ENCODE measurements at places on chromosomes 5 and 9.

DNA sequence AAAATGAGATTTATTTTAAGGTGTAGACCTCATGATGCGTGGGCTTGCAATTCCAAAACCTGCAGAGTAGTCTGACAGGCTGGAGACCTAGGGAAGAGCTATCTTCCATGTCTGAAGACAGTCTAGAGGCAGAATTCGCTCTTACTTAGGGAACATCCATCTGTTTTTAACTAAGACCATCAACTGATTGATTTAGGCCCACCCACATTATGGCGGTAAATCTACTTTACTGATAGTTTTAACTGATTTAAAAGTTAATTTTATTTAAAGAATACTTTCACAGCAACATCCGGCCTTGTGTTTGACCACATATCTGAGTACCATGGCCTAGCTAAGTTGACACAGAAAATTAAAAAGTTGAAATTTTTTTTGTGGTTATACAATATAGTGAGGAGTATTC lies 6.0 kb upstream of the ST8SIA4 start:
- DNase-seq: no peak

- DNase-seq: no peak
These were observed 181.9 kb upstream of the TRPM3 start for GRCh38 chr9:71303351-71303750.

DNA sequence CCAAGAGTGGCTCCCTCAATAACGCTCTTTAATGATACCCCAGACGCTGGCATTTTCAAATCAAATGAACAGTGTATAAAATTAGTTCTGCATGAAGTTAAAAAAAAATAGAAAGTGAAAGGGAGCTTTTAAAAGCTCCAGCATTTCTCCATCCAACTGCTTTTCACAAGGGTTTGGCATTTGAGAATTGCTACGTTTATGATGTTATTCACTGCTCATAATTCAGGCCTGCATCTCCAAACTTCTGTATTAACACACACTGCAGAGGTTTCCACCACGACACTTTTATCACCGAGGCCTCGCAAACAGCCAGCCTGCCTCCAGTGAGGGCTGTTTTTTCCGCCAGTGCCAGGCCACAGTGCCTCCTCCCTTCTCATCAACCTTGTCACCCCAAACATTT lies 205.5 kb upstream of the EFNA5 start:
- DNase-seq: no peak

DNA sequence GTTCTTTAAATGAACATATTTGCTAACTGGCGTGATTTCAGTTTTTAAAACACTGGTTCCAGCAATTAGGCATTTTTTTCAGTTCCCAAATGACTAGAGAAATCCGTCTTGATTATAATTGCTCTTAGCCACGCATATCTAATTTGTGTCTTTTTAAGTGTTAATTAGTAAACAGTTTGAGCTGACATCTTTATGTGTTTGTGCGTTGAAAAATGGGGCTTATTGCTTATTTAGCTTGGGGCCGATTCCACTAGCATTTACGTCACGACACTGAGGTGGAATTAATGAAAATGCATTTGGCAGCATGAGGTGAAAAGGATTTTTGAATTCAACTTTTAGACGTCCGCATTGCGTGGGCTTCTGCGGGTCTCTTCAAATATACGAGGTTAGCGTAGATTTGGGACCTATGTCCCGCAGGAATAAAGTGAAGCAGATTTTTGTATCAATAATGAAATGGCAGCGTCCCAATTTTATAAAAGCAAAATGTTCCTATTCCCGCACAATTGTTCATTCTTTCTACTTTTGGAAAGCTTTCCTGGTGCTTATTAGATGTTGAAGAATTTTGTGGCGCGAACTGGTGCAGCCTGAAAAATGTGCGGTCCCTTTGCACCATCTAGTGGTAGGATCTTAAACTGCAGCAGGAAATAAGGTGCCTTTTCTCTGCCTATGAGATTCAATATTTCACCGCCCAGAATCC lies 122.7 kb upstream of the LMX1B start:
- peak; percentile 89 for DNase-seq

DNA sequence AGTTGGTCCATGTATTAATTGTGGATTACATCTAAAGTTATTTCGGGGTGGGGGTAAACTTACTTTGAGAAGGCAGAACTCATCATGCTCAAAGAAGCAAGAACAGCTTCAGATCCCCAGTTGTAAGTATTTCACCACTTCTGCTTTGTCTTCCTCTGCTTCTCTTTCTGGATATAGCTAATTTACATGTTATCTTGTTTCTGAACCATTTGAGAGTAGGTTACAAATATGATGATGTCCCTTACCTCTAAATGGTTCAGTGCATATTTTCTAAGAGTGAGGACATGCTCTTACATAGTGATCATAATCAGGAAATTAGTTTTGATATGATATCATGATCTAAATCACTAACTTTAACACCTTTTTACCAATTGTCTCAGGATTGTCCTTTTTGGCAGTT lies 11.9 kb downstream of the TRIO start:
- DNase-seq: no peak

DNA sequence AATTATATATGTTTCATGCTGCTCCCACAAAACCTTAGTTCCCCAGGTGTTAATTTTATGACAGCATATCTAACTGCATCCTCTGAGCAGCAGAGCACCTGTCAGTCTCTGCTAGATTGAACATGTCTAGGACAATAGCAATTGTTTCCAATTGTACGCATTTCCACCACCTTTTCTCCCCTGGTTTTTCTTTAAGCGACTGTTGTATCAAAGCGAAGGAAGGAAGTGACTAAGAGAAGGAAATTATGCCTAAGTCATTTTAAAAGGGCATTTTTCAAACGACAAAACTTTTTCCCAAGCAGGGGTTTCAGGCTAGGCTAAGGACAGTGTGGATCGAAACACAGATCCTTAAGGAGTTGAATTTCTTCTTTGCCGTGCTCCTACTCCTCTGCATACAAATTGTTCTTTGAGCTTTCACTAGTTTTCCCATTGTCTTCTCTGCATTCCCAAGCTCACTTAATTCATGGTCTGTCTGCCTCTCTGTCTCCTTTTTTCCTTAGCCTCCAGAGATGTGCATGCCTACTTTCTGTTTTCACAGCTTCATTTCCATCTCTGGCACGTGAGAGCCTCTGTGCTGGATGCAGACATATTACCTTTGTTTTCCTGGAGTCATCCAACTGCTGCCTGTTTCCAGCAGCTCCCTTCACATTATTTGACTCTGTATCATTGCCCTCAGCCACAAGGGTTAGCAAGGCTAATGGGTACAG lies 39.4 kb upstream of the STARD4 start:
- DNase-seq: no peak

GRCh38 chr5:177449140-177450061 lies 2.8 kb downstream of the PRR7 start:
- no peak for DNase-seq

DNA sequence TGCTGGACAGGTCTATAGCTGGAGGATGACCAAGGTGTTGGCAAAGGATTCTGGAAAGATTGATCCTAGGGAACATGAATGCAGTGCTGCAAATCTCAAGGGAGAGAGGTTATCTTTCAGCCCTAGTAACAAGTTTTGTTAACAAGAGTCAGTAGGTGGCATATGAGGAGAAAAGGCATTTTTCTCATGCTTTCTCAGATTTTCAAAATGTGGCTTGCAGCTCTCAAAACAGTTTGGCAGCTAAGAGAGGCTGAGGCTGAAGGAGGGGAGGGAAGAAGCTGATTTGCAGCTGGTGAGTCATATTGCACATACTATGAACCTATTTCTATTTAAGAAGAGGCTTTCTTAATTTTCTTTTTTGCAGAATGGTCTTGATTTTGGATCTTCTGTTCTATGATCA lies 64.3 kb upstream of the PCA3 start:
- DNase-seq: no peak

DNA sequence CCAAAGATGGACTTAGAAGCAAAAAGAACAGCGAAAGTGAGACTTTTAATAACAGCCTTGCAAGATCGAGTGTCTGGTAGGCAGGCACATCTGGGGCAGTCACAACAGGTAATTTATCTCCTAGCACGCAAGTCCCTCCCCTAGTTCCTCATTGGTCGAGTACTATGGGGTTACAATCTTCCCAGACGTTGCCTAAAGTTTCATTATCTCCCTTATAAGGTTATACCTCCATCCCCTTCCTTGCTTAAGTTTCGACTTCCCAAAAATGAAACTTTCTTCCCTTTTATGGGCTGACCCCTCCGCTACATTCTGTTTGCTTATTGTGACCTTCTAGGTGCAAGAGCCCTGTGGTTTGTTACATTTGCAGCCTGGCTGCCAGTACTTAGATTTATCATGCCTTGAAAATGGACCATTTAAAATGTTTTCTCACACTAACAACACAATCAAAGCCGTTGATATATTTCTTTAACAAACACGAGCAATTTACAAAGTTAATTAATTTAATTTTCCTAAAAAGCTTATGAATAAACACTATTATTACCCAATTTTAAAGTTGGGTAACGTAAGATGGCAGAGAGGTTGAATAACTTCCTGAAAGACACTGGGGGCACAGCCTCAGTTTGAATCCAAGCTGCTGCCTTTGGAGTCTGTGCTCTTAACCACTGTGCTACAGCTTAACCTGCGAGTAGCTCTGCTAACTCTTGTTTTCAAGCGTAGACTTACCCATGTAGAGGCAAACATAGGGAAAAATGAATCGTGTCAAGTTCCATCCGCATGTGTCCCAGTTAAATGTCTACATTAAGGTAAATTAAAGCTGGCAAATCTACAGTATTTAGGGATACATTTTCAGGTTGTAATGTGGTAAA lies 91.7 kb downstream of the EDIL3 start:
- no peak for DNase-seq

DNA sequence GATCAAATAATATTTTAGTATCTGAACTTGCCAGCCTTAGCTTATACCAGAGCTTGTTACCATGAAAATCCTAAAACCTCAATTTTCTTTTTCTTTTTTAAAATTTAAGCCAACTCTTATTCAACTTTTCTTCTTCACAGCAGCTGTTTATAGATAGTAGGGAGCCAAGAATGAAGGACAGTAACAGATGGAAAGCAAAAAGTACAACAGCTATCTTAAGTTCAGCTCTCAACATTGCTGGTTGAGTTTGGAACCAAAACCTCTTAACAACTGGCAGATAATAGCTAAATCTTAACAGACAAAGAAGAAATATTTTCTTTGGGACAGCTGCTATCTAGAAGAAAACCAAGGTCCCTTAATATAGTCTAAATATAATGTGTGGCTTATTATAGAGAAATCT lies 74.7 kb downstream of the PJA2 start:
- DNase-seq: no peak

- DNase-seq: no peak
These were observed 99.2 kb downstream of the ZNF462 start for GRCh38 chr9:106962122-106962521.

- DNase-seq: no peak
These were observed 310.2 kb upstream of the RFX3 start for GRCh38 chr9:3836011-3836410.

DNA sequence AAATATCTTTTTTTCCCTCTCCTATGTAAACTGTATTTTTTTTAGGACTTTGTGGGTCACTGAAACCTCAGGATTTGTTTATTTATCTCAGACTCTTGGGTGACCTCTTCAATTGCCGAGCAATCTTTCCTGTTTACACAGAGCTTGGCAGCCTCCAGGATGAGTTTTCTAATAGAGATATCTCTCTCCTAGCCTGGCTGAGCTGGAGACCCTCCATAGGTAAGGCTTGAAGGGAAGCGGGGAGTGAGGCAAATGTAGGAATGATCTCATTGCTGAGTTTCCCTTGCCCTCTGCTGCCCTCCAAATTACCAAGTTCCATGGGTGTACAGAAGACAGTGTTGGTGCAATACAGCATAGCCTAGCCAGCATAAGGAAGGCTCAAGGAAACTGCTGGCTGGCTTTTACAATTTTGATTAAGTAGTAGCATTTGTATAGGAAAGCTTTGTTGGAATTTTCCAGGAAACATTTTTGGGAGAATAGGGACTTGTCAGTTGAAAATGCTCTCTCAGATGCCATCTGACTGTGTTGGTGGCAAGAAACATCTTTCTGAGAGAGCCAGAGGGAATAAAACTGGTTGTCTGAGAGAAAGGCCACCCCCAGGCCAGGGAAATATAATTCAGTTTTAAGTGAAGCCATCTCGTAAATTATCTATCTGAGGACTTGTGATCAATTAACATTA lies 116.0 kb downstream of the NMUR2 start:
- DNase-seq: no peak

GRCh38 chr5:76479973-76480667 lies 77.0 kb downstream of the IQGAP2 start:
- DNase-seq: no peak

- DNase-seq: no peak
These were observed 151.0 kb upstream of the ADAMTS16 start for GRCh38 chr5:4989118-4989517.

- no peak for DNase-seq
These were observed 66.4 kb downstream of the EHMT1 start for GRCh38 chr9:137685035-137685740.

DNA sequence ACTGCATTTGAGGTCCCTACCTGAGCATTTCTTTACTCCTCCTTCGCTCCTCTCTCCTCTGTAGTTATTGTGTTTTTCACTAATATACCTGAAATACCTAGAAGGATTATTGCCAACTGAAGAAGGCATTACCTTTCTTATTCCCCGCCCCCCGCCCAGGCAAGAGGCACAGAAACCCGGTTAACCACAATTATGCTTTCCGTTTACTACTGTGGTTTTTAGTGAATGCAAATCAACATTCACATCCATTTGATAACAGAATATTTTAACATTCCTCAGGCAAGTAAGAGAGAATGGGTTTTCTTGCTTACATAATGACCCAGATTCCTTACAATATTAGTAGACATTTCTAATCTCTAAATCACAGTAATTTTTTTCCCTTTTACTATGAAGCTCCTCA lies 136.9 kb downstream of the PCSK5 start:
- DNase-seq: no peak

DNA sequence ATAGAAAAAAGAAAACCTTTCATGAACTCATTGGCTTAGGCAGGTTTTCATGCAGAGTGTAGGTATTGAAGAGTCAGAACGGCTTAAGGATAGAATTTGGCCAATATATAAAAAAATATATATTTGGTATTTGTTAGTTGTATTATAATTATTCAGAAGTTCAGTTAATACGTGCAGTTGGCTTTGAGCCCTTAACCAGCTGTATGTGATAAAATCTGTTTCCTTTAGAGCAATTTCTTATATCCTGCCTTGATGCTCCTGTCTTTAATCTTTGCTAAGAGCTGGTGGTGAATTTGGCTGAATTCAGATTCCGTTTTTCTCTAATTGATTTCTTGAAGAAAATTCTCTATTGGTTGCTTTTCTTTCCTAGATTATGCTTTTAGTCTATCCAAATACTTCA lies 3.7 kb downstream of the ANXA1 start:
- DNase-seq: peak; percentile 55

- DNase-seq: no peak
These were observed 162.5 kb upstream of the KIF2A start for GRCh38 chr5:62143268-62144229.

DNA sequence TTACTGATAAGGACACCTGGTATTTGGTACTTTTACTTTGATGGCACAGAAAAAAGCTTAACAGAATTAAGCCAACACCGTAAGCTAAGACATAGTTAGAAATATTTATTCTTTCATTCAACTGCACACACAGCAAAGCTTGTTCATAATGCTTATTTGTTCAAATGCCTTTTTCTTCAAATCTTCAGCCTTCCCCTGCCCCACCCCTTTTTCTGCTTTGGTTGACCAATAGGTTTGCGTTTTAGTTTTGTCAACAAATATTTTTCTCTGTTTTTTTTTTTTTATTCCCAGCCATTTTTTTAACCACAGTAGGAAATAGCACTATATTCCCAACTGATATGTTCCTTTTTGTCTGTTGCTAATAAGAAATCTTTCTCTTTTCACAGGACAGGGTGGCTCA lies 4.9 kb upstream of the RICTOR start:
- DNase-seq: no peak

GRCh38 chr5:87061046-87061445 lies 206.6 kb upstream of the RASA1 start:
- DNase-seq: no peak

- DNase-seq: peak; percentile 64
These were observed 38.3 kb downstream of the NR2F1 start for GRCh38 chr5:93621327-93621798.
